ENCODE measurements at places on chromosomes 3 and 15.

- no peak for DNase-seq
These were observed 33.3 kb downstream of the AMOTL2 start for GRCh38 chr3:134340982-134341365.

DNA sequence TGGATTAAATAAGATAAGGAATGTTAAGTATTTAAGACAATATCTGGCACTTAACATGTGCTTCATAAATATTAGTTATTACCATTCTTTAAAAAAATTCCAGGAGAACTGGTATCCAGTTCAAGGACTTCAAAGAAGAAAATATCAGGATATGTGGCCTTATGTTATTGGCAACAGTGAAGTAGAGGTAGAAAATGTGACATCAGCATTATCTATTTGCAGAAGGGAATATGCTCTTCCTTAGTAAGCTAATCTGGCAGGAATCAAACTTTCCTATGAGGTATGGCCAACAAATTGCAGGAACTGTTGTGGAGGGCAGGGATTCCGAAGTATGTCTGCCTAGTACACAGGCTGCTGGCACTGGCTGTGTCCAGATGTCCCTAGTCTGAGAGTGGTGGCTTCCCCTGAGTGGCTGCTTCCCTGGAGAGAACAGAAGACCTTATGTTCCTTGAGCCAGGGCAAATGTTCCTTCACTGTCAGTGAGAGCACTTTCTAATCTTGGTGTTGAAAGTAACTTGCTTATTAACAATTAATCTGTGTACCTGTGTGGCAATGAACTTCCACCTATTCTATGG is 351.7 kb upstream of the THRB start:
- no peak for DNase-seq

DNA sequence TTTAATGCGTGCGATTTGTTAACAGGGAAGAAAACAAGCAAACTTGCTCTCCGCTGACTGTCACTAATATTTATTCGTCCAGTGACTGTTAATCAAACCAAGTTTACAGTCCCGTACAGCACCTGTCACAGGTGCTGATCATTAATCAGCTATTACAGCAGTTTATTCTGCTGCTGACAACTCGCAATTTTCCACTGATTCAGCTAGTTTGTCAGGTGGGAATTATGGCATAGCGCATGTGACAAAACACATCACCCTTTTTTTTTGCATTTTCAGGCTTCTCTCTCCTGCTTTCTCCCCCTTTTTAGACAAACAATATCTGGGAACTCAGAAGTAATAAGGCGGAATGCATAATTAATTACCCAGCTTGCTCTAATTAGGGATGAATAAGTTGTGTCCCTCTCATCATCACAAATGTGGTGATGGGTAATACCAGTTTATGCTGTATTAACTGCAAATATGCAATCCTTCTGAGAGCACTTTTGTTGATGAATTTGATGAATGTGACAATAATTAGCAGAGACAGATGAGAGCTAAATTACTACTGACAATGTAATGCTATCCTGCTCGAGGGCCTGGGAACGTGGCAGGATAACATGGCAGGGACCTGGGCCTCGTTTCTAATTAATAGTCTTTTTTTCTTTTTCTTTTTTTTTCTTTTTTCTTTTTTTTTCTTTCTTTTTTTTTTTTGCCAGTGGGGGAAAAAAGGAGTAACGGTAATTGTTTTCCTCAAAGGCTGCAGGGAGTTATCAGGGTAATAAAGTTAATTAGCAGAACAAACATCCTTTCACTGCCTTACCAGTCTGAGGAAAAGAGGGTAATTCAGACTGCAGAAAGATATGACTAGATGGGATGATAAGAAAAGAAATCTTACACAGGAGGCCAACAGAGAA is 150.3 kb upstream of the SOX2 start:
- no peak for DNase-seq

DNA sequence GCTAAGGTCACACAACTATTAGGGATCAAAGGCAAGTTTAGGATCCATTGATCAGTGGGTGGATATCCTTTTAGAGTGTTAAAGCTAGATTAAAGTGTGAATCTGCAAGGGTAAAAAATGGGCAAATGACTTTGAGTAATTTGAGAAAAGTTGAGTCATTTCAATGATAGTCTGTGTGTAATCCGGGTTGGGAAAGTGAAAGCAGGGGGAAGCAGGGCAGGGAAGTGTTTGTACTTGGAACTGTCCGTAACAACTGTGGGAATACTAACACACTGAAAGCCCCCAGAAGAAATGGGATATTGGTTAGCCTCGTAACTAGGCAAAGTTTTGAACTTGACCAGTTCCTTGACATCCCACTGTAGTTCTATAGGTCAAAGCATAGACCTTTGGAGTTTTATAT is 187.2 kb upstream of the SLITRK3 start:
- no peak for DNase-seq

DNA sequence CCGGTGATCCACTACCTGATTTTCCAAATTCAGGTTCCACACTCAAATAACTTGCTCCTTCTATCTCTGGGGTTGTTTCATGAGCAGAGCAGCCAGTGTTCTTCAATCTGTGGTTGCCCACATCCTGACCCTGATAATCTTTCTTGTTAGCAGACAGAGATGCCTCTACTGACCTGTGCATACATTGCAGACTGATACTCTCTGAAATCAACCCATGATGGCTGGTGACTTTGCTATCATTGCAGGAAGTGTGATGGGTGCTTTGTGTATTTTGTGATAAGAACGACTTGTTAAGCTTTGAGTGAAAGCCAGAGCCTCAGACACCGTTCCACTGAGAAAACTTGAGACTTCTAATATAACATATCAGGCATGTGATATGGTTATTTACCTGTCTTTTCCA is 39.9 kb downstream of the GATM start:
- DNase-seq = no peak

- no peak for DNase-seq
These were observed 6.0 kb downstream of the PRC1 start for GRCh38 chr15:90988296-90988695.

- DNase-seq = no peak
These were observed 32.4 kb downstream of the DZIP1L start for GRCh38 chr3:138082992-138083386.

- DNase-seq = peak; percentile 55
These were observed 70.3 kb upstream of the PPP2R3A start for GRCh38 chr3:135895106-135895733.

DNA sequence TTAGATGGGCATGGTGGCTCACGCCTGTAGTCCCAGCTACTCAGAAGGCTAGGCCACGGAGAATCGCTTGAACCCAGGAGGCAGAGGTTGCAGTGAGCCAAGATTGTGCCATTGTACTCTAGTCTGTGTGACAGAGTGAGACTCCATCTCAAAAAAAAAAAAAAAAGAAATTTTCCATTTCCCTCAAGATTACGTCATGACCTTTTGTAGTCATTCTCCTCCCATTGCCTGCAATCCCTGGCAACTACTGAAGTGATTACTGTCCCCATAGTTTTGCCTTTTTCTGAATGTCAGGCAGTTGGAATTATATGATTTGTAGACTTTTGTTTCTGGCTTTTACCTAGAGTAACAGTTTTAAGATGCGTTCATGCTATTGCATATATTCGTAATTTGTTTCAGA is 28.0 kb downstream of the WDR76 start:
- DNase-seq = no peak

DNA sequence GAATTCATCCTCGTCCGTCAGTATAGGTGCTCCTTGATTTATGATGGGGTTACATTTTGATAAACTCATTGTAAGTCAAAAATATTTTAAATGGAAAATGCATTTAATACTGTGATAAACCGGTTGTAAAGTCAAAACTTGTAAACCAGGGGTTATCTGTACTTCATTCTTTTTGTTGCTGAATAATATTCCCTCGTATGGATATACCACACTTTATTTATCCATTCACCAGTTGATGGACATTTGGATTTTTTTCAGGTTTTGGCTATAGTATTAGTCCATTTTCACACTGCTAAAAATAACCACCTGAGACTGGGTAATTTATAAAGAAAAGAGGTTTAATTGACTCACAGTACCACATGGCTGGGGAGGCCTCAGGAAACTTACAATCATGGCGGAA is 47.7 kb downstream of the NFKBIZ start:
- no peak for DNase-seq

DNA sequence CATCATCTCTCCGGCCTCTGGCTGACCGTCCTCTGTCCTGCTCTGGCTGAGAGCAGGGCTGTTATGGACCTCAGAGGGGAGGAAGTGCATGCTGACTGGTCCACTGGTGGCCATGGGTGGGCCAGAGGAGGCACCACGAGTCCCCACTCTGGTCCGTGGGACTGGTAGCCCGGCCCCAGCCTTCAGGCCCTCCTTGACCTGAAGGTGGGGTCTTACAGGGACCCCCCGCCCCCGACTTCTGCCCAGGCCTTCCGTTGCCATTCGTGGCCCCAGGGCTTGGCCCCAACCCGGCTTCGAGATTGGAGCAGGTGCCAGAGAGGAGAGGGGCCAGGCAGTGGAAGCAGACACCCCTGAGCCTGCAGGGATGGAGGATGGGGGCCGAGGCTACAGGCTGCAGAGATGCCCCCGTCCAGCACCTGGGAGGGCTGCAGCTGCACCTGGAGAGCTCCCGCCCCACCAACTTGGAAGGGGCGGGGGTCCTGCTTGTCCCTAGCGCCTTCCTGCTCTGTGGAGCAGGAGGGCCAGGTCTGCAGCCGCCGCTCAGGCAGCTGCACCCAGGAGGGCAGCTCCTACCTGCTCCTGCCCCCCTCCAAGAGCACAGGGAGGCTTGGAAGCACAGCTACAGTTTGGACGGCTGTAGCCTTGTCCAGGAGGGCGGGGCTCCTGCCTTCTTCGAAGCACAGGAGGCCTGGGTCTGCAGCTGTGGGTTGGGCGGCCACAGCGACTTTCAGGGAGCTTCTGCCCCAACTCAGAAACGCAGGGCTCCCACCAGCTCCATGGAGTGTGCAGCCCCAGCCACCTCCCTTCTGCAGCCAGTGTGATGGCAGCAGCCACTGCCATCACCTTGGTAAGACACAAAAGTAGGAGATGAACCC is 142.5 kb downstream of the KLF13 start:
- DNase-seq = no peak

DNA sequence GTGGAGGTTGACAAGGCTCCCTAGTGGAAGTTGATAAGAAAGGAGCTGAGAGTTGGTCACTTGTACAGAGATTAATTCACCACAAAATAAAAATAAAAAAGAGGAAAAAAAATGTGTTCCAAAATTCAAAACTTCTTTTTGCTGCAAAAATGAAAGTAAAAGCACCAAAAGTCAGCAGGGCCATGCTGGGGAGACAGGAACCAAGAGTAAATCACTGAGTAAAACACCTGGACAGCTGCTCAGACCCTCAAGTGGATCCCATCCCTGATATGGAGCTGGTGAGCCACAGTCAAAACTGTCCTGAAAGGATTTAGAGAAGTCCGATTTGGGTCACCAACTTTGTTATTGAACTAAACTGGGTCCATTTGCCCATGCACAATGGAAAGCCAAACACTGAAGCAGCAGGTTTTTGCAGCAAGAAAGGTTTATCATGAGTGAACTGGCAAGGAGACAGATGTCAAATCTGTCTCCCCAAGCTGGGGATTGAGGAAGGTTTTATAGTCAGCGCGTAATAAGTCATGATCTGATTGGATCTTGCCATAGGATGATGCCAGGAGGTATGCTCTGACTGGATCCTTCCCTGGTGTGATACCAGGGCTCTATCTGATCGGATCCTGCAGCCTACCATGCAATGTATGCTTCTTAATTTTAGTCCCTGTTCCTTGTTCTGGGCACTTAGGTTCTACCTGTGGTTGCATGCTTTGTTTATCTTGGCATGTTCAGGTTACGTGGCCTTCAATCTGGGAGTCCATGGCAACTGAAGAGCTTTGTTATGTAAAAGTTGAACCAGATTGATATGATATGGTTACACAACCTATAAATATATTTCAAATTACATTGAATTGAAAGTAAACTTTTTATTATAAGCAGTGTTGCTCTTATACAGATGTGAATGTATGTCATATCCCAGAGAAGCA is 313.2 kb downstream of the POLQ start:
- DNase-seq = no peak

DNA sequence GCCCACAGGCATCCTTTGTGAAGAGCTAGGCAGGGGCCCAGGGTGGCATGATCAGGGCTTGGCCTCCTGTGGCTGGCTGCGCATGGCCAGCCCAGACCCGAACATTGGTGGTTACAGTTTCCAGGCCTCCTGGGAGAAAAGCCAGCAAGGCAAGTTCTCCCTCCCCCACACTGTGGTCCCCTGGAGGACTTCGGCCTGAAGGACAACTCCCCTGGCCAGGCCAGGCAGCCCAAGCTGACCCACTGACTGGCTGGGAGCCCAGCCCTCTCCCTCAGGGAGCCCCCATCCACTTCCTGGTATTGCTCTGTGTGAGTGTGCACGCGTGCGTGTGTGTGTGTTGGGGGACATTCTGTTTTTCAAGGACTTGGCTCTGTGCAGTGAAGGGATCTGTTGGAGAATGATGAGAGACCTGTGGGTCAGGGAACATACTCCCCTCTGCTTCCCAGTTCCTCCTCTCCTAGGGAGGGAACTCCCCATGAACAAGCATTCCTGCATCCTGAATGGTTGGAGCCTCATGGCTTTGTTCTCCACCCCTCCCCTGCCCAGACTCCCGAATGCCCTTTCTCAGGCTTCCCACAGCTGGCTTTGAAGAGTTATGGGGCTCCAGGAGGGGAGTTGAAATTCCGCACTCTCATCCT is 29.5 kb downstream of the CORO2B start:
- DNase-seq = peak; percentile 47

DNA sequence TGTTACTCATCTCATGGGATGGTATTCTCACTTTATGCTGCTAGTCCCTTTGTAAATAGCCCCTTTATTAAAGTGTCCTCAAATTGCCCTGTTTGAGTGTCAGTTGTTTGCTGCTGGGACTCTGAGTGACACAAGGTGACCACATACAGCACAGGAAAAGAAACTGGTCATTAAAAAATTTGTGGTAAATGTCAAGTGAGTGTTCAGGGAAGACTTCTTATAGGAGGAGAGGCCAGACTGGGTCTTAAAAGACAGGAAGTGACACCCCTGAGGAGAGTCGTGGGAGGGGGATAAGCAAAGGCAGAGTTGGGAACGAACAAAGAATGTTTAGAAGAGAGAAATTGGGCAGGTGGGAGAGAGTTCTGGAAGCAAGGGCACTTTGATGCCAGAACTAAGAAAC is 35.2 kb downstream of the CCR3 start:
- no peak for DNase-seq

GRCh38 chr3:150396956-150397550 is 11.0 kb upstream of the TSC22D2 start:
- no peak for DNase-seq

DNA sequence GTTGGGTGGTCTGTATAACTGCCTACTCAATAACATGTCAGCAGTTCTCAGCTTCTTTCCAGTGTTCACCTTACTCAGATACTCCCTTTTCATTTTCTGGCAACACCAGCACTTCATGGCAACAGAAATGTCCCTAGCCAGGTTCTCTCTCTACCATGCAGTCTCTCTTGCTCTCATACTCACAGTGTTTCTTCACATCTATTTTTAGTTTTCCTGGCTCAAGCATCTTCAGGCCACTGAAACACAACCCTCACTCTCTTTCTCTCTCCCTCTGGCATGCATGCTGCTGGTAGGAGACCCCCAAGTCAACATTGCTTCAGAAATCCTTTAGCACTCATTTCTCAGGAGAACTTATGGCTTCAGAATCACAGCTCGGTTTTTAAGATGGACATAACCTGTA is at the start of gene CAPN3:
Gene CAPN3 (plus strand): TSS at position 253 of the 400 bp plus-strand sequence. CDS start 305 bp downstream, outside the sequence.
- no peak for DNase-seq

All from omental fat pad (tissue), 4 donors.